ENCODE measurements at places on chromosomes 1 and 21.

DNA sequence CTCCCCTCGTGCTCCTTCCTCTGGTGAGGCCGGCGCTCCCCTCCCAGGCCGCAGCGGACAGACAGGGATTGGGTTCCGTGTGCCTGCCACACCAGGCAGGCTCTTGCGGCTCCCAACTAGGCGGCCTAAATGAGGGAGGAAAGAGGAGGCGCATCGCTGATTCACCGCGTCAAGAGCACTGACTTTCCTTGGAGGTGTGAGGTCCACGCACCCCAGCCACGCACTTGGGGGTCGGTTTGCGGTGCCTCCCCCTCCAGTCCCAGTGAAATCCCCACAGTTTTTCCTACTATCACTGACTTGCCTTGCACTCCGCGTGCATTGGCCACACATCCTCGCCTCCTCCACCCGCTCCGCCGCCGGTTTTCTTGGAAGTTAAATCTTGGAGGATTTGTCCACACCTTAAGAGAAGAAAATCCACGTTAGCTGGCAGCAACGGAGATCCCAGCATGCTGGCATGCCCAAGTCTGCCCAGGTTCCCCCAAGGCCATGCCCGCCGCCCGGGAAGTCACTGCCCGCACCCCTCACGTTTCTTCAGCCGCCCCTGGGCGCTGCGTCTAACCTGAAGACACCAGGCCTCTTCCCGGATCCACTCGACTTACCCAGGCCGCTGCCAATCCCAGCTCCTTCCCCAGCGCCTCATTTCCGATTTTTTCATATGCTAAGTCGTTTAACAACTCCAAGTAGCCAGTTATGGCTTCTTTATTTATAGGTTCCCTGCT is 1.1 kb upstream of the FOXD3 start:
- DNase-seq, result peak; percentile 54

- DNase-seq, result no peak
Measured at GRCh38 chr1:34831721-34832246, 27.8 kb downstream of the SMIM12 start.

DNA sequence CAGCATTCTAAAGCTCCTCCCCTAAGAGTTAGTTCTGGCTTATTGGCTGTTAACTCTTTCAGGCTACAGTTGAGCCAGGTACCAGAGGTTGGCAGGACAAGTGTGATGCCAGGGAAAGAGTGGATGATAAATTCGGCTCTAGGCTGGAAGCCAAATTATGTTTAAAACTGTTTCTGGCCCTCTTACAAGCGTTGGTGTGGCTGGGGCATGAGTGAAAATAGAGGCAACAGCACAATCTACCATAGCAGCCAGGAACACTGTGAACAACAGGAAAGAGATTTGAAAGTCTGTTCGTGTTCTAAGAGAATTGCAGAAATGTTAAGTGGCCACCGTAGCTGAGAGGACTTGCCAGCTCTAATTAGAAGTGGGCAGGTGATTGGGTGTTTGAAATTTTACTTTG is 84.2 kb downstream of the CDC7 start:
- no peak for DNase-seq

DNA sequence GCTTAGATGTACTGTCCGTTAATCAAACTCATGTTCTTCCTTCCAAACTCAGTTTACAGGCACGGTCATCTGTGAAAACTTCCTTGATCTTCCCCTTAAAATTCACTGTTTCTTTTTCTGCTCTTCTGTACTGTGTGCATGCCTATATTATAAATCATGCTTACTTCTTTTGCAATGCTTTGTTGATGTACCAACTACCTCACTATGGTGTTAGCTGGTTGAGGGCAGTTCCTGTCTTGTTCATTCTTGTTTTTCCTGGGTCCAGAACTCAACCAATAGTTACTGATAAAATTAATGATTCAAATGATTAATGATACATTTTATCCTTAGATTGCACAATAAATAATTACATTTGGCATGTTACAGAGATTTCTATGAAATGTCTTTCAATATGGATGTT is 163.8 kb downstream of the CHRM3 start:
- no peak for DNase-seq

- no peak for DNase-seq
Measured at GRCh38 chr1:203675596-203676347, 49.1 kb downstream of the ATP2B4 start.

DNA sequence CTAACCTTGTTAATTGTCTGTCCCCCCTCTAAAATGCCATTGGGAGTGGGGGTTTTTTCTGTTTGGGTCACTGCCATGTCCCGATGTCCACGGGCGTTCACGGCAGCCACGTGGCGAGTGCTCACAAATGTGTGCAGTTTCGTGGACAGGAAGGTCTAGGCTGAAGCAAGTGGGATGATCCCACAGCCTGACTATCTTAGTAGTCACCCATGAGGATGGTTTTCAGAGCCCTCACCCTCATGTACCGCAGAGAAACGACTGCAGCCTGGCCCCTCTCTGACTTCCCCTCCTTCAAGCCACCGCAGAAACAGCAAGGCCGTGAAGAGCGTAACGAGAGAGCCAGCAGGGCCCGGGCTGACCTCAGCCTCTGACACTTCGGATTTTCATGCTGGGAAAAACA is 52.3 kb upstream of the COX20 start:
- DNase-seq, result no peak

- peak; percentile 8 for DNase-seq
Measured at GRCh38 chr1:81313289-81313688, 487.4 kb upstream of the ADGRL2 start.

- DNase-seq, result no peak
Measured at GRCh38 chr1:50779801-50780200, 180.3 kb downstream of the FAF1 start.

Measured in mesendoderm (in vitro differentiated cells).